ENCODE measurements at places on chromosomes 16 and 17.

GRCh38 chr16:2151188-2152091, 3.0 kb downstream of the RAB26 start:
- no peak for DNase-seq

- DNase-seq: no peak
Observed at GRCh38 chr17:42562388-42563142, 617 bp downstream of the COASY start.

- peak; percentile 52 for DNase-seq
Observed at GRCh38 chr17:32876417-32877163, at the start of gene MYO1D. Gene MYO1D (minus strand): TSS chr17:32877124. CDS start chr17:32876872, 252 bp downstream.

DNA sequence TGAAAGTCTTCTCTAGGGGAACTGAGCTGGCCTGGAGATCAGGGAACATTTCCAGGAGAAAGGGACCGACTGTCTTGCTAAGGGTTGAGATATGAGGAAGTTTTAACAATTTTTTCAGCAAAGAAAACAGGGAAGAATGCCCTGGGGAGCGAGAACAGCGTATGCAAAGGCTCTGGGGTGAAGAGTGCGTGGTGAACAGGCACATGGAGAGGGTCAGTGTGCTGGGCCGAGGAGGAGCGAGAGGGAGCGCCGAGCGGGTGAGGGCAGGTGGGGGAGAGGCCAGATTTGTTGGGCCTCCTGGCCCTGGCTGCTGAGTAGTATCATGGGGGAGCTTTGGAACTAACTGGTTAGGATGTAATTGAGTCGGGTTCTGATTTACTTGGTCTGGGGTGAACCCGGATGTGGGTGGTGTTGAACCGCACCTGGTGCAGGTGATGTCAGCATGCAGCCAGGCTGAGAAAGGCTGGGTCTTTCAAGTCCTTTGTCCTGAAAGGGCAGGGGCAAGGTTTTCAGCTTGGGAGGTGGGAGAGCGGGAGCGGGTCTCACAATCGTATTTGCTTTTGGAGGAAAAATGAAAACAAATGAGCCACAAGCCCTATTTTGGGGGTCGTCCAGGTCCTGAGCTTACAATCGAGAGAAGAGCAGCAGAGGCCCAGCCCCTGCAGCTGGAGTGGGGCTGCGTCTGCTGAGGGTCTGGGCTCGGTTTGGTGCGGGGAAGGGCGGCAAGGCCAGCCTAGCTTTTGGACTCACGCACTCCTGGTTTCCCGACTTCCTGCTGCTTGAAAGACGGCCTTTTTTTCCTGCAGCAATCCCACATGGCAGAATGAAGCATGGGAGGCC, 11.1 kb upstream of the WFDC1 start:
- no peak for DNase-seq

DNA sequence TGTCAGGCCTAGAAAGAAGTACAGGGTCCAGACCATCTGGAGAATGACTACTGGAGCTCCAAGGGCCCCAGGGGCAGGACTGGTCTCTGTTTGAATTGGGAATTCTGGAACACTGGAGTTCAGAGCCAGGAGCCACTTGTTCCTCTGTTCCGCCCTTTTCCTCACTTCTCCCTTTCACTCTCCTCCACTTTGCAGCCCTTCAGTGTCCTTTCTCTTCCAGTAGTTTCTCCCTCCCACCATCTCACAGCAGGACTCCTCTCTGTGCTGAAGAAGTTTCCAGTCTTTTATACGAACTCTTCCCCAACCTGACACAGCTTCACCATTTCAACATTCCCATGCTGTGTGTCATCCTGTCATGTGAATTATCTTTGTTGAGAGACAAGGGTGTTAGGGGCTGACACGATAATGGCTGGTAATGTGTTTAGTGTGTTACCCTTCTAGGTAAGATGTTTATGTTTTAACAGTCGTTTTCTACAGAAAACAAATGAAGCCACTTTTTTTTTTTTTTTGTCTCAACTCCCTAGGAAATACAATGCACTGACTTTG, 180.3 kb upstream of the MYOCD start:
- no peak for DNase-seq

- DNase-seq: no peak
Observed at GRCh38 chr16:86457501-86458148, 52.7 kb upstream of the FOXF1 start.

- DNase-seq: no peak
Observed at GRCh38 chr17:61848247-61848646, 15.1 kb downstream of the BRIP1 start.

DNA sequence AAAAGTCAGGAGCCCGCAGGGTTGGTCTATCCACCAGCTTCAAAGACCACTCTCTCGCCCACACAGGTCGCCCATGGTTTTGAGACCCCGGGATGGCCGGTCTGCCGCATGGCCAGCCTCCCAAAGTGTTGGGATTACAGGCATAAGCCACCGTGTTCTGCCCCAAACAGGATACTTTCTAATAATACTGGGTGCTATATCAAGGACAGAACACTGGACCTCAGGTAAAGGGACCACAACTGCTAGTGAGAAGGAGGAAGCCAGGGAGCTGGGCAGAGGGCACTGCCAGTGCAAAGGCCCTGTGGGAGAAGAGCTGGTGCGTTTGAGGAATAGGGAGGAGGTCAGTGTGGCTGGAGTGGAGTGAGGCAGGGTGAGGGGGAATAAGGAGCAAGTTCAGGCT, 34.1 kb downstream of the IL21R start:
- DNase-seq: no peak

GRCh38 chr16:53495325-53495724, 7.7 kb downstream of the AKTIP start:
- DNase-seq: no peak

DNA sequence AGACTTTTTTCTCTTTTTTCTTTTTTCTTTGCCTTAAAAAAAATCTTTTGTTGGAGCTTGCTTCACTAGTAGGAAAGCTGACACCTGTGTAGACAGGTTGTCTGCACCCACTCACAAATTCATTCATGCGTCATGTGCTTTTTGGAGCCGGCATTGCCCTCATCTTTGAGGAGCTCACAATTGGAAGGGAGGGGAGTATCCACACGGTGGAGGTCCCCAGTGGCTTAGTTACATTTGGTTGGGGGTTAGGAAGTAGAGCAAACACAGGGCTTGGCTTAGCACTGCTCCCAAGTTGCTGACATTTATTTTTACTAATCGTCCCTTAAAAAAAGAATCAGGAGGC, 18.7 kb upstream of the MEIOB start:
- DNase-seq: no peak

DNA sequence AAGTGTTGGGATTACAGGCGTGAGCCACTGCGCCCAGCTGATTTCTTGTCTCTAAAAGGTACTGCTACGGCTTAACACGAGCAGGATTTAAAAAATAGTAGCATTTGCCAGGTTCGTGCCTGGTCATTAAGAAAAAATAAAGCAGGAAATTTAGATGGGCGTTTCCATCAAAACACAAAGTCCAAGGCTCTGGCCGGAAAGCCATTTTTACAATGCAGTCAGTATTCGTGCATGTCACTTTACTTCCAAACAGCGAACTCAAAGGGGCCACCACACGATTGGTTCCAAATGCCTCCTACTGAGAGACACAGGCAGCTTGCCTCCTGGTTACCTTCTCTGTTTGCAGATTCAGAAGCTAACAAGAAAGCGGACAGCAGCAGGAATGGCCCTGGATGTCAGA, 66.2 kb downstream of the MRM3 start:
- no peak for DNase-seq

- no peak for DNase-seq
Observed at GRCh38 chr17:66655861-66656260, 179.1 kb upstream of the CACNG5 start.

GRCh38 chr17:29561554-29562517, 5.0 kb downstream of the ABHD15 start:
- peak; percentile 34 for DNase-seq

DNA sequence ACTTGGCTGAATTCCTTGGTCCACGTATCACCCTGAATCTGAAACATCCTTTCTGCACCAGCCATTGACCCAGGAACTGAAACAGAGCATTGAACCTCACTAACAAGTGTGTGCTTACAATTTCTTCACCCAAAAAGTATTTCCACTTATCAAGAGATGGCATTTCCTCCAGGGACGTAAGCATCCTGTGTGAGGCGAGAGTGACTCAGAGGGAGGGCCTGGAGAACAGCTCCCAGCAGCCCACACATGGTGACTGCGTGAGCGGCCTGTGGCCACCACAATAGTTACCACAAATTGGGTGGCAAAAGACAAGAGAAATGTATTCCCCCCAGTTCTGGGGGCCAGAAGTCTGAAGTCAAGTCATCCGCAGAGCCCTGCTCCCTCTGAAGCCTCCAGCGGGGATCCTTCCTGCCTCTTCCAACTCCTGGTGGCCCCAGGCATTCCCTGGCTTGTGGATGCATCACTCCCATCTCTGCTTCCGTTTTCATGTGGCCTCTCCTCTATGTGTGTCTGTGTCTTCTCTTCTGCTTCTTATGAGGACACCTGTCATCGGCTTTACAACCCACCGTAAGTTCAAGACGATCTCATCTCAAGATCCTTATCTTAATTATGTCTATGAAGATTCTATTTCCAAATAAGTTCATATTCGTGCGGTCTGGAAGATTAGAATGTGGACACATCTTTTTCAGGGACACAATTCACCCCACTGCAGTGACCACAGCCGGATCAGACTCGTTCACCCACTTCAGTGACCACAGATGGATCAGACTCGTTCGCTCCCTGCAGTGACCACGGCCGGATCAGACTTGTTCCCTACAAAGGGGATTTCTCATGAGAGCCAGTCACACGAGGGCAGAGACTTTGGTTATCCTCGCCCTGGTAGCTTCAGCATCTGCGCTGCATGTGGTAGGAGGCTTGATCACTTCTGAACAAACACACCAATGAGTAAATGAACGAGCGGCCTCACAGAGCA, 122.6 kb upstream of the FOXF1 start:
- no peak for DNase-seq

DNA sequence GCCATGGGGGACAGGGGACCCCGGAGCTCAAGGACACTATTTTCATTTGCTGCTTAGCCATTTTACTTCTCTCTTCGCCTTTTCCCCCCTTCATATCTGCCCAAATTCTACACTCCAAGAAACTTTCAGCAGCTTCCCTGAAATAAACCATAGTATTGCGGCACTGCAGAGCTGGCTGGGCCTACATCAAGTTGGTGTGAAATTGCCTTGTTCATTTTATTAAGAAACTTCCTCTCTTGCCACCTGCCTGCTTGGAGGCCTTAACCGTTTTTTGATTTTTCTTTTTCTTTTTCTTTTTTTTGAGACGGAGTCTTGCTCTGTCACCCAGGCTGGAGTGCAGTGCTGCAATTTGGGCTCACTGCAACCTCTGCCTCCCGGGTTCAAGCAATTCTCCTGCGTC, 7.4 kb upstream of the CPNE2 start:
- no peak for DNase-seq

DNA sequence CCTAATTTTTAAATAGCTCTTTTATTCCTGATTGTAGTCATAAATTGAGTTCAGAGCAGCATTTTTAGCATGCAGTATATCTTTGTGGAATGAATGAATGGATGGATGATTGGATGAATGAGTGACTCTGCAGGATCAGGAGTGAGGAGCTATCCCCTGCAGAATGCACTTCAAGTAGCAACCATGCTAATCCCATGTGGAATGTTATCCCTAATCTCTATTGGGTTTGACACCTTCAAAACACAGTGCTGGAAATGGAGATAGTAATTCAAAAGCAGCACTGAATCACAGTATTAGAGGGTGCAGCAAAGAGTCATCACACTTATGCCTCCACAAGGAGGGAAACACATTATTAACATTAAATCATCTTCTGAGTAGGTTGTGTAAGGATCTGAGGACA, 501.9 kb downstream of the SHISA9 start:
- no peak for DNase-seq

DNA sequence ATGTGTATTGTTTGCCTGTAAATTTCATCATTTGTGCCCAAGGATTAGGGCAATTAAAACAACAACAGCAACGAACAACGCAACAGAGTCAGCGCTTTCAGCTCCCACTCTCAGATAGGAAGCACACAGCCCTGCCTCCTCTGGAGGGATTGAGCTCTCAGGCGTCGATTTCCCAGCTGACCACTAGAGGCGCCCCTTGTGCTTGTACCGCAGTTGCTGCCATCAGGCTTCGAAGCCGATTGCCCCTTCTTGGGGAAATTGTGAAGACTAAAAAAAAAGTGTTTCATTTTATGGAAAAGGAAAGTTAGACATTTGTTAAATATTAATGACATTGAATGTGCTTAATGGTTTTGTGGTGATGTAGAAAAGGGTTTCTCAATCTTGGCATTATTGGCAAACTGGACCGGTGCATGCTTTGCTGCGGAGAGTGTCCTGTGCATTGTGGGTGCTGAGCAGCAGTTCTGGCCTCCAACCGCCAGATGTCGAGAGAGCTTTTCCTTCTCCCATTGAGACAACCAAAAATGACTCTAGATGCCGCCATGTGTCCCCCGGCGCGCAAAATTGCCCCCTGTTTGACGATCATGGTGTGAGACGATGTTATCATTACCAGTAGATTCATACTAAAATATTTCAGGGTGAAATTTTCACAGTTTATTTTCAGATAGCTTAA, 650.4 kb upstream of the RBFOX1 start:
- peak; percentile 11 for DNase-seq

- no peak for DNase-seq
Observed at GRCh38 chr17:79806863-79807720, 10.2 kb upstream of the CBX8 start.

DNA sequence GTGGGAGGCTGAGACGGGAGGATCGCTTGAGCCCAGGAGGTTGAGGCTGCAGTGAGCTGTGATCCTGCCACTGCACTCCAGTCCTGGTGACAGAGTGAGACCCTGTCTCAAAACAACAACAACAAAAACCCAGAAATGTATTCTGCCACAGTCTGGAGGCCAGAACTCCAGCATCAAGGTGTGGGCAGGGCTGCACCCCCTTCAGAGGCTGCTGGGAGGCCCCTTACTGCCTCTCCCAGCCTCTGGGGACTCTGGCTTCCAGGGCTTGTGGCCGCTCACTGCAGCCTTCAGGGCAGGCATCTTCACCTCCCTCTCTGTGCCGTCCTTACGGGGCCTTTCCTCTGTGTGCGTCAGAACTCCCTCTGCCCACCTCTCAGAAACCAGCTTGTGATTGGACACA, 209.4 kb upstream of the GSE1 start:
- no peak for DNase-seq

GRCh38 chr17:37295888-37296287, 79.9 kb upstream of the C17orf78 start:
- no peak for DNase-seq

- DNase-seq: no peak
Observed at GRCh38 chr16:90018652-90019542, at the start of gene DBNDD1. Gene DBNDD1 (minus strand): TSS chr16:90019456. CDS start chr16:90019341, 115 bp downstream.

GRCh38 chr17:73747221-73748002, 103.2 kb upstream of the SDK2 start:
- DNase-seq: no peak
